RPMI7951 (cell line): ENCODE measurements at places on chromosomes 16 and 17. TPM values are rescaled to one million over a fixed set of nuclear protein-coding genes. Genes with fewer than 3 reads are reported as not detected.

- DNase-seq, result no peak
Observed at GRCh38 chr17:77256710-77257109, 115.9 kb downstream of the SEC14L1 start.

GRCh38 chr17:47276444-47276843, 22.8 kb downstream of the ITGB3 start:
- DNase-seq, result no peak

- DNase-seq, result no peak
Observed at GRCh38 chr16:21026846-21027245, 123.8 kb downstream of the DNAH3 start.

- no peak for DNase-seq
Observed at GRCh38 chr17:41153856-41154255, 4.2 kb upstream of the KRTAP4-5 start.

GRCh38 chr16:48531011-48531962, 78.7 kb downstream of the N4BP1 start:
- peak; percentile 11 for DNase-seq

GRCh38 chr17:2852221-2852620, 56.0 kb downstream of the RAP1GAP2 start:
- no peak for DNase-seq

- DNase-seq, result no peak
Observed at GRCh38 chr17:17157041-17157440, 49.1 kb downstream of the PLD6 start.

- DNase-seq, result no peak
Observed at GRCh38 chr16:35398180-35398579, 1938.8 kb downstream of the TP53TG3F start.

GRCh38 chr17:80468781-80469493, 7.5 kb downstream of the NPTX1 start:
- DNase-seq, result no peak

DNA sequence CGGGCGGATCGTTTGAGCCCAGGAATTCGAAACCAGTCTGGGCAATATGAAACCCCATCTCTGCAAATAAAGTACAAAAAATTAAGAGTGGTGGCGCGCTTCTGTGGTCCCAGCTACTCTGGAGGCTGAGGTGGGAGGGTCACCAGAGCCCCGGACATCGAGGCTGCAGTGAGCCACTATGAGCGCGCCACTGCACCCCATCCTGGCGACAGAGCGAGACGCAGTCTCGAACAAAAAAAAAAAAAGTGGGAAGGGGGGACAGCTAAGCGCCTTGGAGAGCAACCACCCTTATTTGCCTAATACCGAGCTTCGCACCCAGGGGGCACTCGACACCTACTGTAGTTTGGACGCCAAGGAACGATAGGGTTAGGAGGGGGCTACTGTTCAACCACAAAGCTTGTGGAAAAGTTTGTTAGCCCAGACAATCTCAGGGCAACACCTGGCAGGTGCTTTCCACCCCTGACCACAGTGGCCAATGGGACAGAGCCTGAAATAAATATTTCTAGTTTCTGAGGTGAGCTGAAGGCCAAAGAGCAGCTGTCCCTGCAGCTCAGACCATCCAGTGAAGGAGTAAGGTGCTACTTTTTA, 847 bp upstream of the PSMC3IP start:
- DNase-seq, result peak; percentile 65

GRCh38 chr17:17526369-17526768, 30.2 kb upstream of the RASD1 start:
- no peak for DNase-seq

TBX2 gene
- total RNA-seq, result 20.9 and 24.9 TPM in 2 replicates

PPP1R27 gene
- total RNA-seq, result not detected in 2 replicates

CPSF4L gene
- total RNA-seq, result not detected in 2 replicates

ADAM11 gene
- 0.10 and 0.12 TPM in 2 replicates for total RNA-seq

TMEM220 gene
- total RNA-seq, result 0.98 and 4.2 TPM in 2 replicates

MYH8 gene
- not detected in 2 replicates for total RNA-seq
